ENCODE measurements at places on chromosomes 5 and 9. TPM values are rescaled to one million over a fixed set of nuclear protein-coding genes. Genes with fewer than 3 reads are reported as not detected.

PCDHA8 gene
- 0.36 TPM for total RNA-seq

COL15A1 gene
- 8.0 TPM for total RNA-seq

FXN gene
- total RNA-seq, result 2.2 TPM

- DNase-seq, result no peak
Measured at GRCh38 chr5:105506692-105507277, 1944.2 kb upstream of the NUDT12 start.

DNA sequence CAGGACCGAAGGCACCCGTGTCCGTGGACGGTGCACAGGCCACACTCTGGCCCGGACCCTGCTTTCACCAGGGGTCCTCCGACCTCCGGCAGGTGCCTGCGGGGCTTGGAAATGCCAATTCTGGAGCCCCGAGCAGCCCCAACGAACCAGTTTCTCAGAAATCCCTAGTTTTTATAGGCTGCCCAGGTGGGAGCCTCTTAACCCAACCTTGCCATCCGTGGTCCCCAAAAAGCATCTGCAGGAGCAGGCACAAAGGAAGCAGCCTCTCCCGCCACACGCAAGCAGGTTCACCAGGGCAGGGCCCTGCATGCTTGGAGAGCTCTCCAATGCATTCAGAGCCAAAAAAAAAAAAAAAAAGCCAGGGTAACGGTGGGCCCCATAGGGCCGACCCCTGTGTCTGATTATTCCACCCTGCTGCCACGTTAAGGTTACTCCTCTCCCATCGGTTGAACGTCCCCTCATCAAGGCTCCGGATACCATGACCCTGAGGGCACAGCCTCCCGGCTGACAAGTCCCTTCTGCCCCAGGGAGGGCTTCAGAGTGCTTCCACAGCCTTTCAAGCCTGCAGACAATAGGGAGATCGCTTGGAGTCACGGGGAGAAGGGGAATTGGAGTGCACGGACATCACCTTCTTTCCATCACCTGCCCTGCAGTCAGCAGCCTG, 796 bp upstream of the TPRN start:
- DNase-seq, result no peak
